ENCODE measurements at places on chromosomes 7 and 10.

- DNase-seq: no peak
Observed at GRCh38 chr7:65968256-65969185, 13.5 kb downstream of the GUSB start.

DNA sequence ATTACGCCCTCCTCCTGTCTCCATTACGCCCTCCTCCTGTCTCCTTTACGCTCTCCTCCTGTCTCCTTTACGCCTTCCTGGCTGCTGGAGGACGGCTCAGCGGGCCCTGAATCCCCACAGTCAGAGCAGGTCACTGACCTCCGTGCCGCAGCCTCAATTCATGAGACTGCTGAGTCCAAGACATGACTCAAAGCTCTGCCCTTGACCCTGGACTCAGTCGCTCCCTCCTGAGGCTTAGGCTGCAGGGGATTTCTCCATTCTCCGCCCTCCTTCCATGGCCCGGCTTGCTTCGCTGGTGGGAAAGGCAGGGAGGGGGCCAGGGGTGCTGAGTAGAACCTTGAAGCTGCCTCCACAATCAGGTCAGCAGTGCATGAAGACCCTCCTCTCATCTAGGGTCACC is 21.0 kb upstream of the FOXL3 start:
- DNase-seq: no peak

DNA sequence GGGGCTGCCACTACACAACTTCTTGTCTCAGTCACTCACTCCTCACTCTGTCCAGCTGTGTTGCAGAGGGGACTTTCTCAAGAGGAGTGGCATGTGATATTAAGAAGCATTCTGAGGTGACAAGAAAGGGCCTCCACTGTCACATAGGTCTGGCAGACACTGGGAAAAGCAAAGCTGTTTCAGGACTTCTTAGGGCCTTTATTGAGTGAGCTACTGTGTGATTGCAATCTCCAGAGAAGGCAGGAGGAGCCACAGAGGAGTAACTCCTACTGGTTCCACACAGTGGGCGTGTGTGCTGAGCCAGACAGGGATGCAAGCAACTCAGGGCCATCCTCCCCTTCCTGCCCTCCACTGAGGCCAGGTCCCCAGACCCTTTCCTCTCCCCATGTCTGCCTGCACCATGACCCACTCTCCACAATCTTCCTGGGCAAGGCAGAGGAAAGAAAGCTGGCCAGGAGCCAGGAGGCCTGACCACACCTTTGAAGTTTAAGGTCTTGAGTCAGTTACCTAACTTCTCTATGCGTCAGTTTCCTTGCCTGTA is 262.0 kb upstream of the ZMIZ1 start:
- DNase-seq: no peak

DNA sequence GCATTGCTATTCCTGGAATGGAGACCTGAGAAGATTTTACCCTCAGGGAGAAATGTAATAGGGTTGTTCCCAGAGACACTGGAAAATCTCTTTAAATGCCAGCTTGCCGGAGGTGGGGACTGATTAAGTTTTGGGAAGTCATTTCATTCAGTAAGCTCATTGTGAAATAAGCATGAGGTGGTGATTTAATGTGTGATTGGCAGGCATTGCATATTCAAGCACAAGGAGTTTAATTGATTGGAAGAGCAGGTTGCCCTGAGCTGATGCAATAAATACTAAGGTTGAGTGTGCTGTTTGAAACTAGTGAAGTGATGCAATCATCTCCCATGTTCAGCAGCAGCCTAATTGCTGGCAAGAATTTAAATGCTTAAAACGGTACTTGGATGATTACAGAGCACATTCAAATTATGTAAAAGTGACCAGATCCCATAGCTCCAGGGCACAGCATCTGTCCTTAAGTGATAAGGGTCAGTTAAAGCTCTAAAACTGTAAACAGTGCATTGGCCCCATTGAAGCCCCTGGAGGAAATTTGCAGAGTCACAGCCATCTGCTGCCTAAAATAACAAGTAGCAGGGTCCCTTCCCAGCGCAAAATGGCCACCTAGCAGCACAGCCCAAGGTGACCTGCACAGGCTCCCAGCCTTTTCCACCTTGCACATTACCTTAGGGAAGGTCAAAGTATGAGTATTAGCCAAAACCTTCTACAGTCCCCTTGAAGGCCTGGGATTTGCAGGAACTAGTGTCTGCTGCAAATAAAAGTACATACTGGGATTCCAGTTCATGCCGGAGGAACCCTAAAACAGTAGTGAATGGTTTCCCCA is 92.1 kb downstream of the CCDC71L start:
- peak; percentile 38 for DNase-seq

Measured in foreskin melanocyte (primary cell).